CD4-positive, alpha-beta memory T cell (primary cell): ENCODE measurements at places on chromosomes 6 and 20. TPM values are rescaled to one million over a fixed set of nuclear protein-coding genes. Genes with fewer than 3 reads are reported as not detected.

GRCh38 chr20:6828794-6829423 is 61.4 kb downstream of the BMP2 start:
- DNase-seq, result no peak

GRCh38 chr20:64025826-64026412 is 10.1 kb upstream of the C20orf204 start:
- no peak for DNase-seq

GRCh38 chr6:40411881-40412280 is 175.3 kb downstream of the LRFN2 start:
- no peak for DNase-seq

- DNase-seq, result no peak
Observed at GRCh38 chr6:112886415-112886814, 539.3 kb downstream of the RFPL4B start.

- DNase-seq, result no peak
Observed at GRCh38 chr20:14860410-14860814, 523.0 kb upstream of the FLRT3 start.

- DNase-seq, result no peak
Observed at GRCh38 chr6:46186583-46186982, 15.8 kb upstream of the ENPP5 start.

DNA sequence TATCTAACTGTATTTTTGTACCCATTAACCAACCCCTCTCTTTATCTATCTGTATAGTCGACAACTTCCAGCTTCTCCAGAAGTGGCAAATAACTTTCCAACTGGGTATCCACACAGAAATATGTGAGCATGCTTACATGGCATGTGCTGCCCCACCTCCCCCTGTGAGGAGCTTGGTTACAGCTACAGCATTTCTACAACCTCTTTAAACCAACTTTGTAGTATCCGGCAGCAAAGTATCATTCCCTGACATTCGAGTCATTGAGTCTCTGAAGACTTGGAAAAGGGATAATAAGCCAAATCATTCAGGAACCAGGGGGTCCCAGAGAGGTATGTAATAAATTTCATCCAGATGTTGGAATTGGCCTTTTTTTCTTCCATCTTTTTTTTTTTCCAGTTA is 48.2 kb upstream of the ASIP start:
- no peak for DNase-seq

DNA sequence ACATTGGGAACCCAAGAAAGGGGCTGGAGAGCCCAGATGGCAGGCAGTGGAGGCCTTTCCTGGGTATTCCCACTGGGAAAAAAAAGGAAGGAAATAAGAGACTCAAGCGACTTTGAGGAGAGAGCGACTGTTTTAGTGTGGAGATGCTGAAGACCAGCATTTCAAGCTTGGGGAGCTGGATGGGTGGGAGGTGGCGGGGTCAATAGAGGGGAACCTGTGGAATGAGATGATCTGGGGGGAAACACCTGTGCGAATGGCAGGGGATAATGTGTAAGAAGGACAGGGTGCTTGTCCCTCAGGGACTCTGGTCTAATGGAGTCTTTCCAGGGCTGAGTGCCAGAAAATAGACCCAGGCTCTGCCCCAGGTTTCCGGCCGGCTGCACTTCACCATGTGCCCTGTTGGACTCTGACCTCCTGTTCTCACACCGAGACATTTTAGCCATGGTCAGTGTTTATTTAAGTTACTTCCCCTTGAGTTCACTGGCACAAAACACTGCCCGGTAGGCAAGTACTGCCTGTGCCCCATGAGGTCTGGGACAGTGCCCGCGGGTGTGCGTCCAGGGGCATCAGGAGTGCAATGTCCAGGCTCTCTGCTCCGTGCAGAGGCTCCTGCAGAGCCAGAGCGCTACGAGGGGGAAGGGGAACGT is 50.4 kb upstream of the NKX2-2 start:
- no peak for DNase-seq

- DNase-seq, result peak; percentile 76
Observed at GRCh38 chr20:44215125-44215524, 4.6 kb upstream of the OSER1 start.

DNA sequence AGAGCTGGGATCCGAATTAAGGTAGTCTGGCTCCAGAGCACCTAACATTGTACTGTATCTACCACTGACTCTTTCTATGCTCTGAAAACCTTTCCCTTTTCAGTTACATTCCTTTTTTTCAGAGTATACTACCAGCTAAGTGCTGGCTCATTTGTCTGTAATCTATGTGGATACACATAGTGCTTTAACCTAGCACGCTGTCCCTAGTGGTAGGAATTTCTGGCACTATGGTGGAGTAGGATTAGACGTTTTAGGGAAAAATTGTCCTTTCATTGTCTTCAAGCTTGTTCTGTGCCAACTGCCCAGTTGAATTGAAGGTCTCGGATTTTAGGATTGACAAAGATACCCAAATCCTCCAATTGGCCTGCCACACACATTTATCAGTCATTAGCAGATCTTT is 259.1 kb upstream of the FERMT1 start:
- DNase-seq, result no peak

DNA sequence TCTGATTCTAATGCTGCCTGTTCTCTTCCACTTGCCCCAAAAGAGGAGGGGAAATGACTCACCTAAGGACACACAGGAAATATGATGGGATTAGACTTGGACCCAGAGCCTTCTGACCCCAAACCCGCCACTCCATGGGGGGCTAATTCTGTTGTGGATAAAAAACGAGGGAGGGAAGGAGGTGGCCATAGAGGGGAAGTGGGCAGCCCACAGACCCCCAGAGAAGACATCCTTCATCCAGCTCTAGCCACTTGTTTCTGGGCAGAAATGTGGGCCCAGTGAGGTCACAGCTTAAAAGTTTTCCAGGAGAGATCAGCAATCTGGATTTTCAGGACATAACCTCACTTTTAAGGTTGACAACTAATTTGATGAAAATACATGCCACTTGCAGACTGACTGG is 202.1 kb downstream of the ANKRD60 start:
- no peak for DNase-seq

DNA sequence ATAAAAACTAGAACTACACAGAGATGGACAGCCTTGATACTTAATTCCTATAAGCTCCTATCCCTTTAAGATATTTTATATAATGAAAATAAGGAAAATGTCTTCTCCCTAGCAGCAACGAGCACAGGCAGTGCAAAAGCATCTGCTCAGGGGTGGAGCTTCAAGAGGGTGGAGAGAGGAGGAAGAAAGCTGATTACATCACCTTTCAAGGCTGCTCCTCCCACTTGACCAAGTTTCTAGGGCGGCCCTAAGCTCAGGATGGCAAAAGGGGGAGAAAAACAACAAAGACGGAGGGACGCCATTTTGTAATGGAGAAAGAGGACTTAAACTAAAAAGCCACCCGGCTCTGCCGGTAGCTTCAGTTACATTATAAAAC is 2.2 kb downstream of the PPP1R10 start:
- DNase-seq, result peak; percentile 93

GRCh38 chr6:56199956-56200355 is 47.4 kb downstream of the COL21A1 start:
- no peak for DNase-seq

DNA sequence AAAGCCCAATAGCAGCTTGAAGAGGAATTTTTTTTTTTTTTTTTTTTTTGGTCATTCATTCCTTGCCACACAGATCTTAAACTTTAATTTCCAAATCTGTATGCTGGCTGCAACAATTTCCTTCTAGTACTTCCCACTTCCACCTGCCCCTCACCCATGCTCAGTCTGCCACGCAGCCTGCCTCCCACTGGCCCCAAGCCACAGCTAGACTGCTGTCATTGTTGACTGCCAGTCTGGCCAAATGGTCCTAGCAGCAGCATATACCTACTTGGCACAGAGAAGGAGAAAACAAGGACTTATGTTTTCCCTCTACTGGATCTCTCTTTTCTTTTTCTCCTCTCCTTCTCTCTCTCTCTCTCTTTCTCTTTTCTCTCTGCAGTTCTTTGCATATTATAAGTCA is 118.3 kb upstream of the HEY2 start:
- DNase-seq, result no peak

- no peak for DNase-seq
Observed at GRCh38 chr20:41018153-41018552, 10.5 kb upstream of the TOP1 start.

DNA sequence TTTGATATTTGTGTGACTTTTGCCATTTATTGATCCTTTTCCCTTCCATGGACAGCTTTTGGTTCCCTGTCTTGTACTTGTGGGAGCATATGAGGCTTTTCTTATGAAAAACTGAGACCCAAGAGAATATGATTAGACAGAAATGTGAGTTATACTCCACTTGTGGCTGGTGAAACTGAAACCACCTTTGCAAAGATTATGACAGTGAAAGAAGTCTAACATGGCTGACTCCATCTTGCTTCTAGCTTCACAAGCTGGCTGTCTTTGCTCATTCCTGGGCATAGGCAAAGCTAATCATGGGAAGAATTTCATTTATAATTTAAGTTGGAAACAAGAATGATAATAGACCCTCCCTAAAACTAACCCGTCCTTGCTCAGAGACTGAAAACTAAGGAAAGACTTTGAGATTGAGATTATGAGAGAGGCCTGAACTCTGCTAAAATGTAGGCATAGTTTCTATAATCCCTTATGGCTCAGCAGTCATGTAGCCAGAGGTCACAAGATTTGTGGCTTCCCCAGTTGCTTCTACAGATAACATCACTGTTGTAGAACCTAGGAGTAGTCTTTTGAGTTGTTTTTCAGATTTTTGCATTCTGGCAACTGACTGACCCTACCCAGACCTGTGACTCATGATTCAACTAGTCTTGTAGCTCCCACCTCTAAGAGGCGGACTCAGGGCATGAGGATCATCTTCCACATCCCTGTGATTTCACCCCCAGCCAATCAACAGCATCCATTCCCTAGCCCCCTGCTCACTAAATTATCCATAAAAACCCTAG is 50.9 kb upstream of the CD2AP start:
- DNase-seq, result no peak

GRCh38 chr20:2387180-2387577 is 6.5 kb downstream of the TGM6 start:
- DNase-seq, result peak; percentile 39

MAS1 gene
- not detected for polyA plus RNA-seq

PPP1R3G gene
- polyA plus RNA-seq, result not detected

PPP1R18 gene
- 68.2 TPM for polyA plus RNA-seq

HLA-DQB2 gene
- polyA plus RNA-seq, result 2.9 TPM

FAM217A gene
- not detected for polyA plus RNA-seq

LY6G6F gene
- not detected for polyA plus RNA-seq

TUBB1 gene
- not detected for polyA plus RNA-seq

COL11A2 gene
- 0.49 TPM for polyA plus RNA-seq

OPN5 gene
- not detected for polyA plus RNA-seq
